ENCODE measurements at places on chromosomes 3 and 15.
A peak's percentile ranks its signal among the peaks of the same experiment; 100 is the strongest.

DNA sequence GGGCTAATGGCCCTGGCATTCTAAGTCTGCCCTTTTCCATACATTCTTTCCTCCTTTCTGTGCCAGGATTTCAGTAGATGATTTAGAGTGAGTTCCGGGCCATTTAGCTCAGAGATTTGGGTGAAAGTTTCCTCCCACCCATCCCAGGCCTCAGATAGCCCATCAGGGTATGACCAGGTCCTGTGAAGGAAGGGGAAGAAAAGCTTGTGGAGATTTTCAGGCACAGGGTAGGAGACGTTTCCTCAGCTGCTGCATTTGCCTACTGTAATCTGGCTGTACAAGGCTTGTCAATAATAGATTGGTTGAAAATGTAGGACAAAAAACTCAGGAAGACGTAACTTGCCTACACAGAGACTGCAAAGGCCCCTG lies 63.2 kb upstream of the BCL6 start:
- no peak for DNase-seq

DNA sequence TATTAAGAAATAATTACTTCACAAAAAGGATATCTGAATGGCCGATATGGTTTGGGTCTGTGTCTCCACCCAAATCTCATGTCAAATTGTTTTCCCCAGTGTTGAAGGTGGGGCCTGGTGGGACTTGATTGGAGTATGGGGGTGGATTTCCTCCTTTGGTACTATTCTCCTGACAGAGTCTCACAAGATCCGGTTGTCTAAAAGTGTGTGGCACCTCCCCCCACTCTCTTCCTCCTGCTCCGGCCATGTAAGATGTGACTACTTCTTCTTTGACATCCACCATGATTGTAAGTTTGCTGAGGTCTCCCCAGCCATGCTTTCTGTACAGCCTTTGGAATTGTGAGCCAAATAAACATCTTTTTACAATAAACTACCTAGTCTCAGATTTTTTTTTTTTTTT lies 34.5 kb downstream of the ZBTB11 start:
- no peak for DNase-seq

GRCh38 chr15:85005746-85006145 lies 24.1 kb downstream of the PDE8A start:
- DNase-seq = no peak

- no peak for DNase-seq
Observed at GRCh38 chr3:139307072-139307491, 36.7 kb upstream of the MRPS22 start.

- no peak for DNase-seq
Observed at GRCh38 chr3:53167418-53168174, 6.6 kb downstream of the PRKCD start.

- DNase-seq = no peak
Observed at GRCh38 chr3:45062697-45063070, 36.6 kb downstream of the CLEC3B start.

GRCh38 chr3:191283400-191283799 lies 45.8 kb upstream of the CCDC50 start:
- DNase-seq = no peak

DNA sequence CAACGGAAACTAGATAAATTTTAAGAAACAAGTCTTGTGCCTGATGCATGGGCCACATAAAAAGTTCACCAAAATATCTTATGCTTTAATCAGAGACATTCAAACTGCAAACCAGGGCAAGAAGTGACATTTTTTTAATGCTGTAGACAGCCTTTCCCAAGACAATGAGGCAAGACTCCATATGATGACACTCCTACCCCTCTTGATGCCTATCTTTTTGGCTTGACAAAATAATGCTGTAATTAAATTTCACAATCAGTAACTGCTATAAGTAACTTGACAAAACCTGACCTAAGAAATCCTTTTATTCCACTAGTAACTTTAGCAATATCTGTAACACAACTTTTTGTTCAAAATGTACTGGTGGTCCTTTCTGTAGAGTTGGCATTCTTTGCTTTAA lies 48.7 kb downstream of the ECT2 start:
- DNase-seq = no peak

DNA sequence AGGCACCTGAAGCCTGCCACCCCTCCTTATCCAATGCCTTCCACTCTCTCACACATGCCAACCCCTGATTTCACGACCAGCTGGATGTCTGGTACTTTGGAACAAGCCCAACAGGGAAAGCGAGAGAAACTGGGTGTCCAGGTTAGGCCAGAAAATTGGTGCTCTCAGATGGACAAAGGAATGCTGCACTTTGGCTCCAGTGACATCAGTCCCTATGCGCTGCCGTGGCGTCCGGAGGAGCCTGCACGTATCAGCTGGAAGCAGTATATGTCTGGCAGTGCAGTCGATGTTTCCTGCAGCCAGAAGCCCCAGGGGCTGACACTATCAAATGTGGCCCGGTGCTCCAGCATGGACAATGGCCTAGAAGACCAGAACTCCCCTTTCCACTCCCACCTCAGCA lies 45.2 kb downstream of the CDAN1 start:
- DNase-seq = no peak

GRCh38 chr3:137330246-137330645 lies 372.5 kb downstream of the IL20RB start:
- no peak for DNase-seq

DNA sequence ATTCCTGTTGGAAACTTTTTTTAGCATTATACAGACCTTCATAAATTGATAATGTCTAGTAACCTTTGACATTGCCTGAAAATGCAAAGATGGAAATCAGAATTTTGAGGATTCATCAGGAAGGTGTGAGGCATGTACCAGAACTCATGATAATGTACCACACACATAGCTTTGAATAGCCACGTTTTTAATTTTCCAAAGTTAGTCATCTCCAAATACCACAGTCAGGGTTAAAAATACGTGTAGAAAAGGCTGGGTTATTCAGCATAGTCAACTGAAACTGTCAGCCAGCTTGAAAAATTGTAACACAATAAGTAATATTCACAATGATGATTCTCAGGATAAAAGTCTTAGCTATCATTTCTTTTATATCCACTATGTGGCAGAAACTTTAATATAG lies 102.0 kb upstream of the THRB start:
- no peak for DNase-seq

DNA sequence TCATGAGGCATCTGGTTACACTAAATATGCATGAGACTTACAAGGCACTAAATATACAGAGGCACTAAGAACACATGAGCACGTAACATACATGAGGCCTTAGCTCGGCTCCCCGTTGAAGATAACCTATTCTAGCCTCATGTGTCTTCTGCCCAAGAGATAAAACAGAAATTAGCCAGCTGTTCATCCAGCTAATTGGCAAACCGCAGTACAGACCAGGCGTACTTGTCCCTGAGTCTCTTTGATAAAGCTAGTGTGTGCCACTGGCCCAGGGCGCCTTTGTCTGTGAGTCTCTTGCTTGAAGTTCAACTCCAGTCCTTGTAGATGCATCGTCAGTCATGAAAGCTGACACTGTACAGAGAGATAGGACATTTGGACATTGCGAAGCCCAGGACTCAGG lies 121.9 kb upstream of the SPATA12 start:
- no peak for DNase-seq

- DNase-seq = no peak
Observed at GRCh38 chr3:120299403-120299802, 14.4 kb upstream of the GPR156 start.

DNA sequence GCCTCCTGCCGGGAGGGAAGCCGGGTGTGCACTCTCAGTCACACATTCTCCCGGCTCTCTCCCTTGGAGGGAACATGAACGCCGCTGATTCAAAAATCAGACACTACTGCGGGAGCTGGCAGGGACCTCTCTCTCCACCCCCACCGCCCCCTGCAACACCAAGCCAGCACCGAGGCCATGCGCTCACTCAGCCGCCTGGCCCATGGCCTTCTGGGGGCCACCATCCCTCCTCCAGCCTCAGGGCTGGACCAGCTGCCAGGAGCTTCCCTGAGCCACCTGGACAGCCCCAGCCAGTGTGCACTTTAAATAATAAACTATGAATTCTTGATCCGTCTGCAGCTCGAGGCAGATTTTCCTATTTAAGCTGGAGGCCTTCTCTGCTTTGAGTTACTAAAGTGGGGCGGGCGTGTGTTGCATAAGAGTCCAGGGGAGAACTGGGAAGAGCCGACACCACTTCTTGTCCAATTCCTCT lies 30.6 kb downstream of the ADAMTS17 start:
- no peak for DNase-seq

DNA sequence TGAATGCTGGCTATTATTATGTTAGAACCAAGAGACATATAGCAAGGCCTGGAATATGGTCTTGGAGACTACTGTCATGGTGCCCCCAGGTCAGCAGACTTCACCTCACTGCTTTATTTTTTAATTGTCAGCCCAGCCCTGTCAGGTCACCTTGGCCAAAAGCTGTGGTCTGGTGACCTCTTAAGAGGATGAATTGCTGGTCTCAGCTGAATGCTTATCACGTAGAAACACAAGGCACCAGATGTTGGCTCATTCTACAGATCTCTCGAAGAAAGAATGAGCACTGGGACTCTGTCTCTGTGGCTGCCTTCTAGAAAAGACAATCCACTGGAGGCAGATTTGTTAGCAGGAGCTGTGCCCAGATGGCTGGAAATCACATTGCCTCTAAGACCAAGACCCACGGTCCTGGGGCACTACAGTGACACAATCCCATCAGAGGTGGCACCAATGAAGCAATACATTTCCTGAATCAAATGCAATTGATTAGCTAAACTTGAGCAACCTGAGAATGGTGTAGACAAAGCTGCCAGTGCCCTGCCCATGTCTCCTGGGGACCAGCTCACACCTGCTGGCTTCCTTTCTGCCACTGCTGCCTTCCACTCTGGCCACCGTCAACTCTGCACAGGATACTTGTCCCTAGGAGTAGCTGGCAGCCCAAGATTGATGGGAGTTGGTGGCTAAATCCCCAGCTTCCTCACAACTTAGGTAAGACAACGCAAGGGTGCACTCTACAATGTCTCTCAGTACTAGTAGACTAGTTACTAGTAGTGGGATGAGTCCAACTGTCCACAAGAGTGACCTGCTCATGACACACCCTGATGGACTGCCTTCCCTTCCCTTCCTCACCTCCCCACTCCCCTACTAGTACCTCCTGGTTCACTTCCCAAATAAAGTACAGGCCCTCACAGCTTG lies 384.9 kb upstream of the PROK2 start:
- DNase-seq = no peak

DNA sequence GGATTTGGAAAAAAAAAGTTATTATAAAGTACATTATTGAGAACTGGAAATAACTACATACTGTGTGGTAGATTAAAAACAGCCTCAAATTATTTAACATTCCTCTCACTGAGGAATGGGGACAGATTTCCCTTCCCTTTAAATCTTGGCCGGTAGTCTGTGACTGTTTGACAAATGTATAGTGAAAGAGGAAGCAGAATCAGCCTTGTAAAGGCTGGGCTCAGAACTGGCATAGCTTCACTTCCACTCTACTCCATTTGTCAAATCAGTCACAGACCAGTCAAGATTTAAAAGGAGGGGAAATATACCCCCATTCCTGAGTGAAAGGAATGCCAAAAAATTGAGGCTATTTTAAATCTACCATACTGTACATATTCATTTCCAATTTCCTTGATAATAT lies 18.2 kb upstream of the B4GALT4 start:
- DNase-seq = no peak

- no peak for DNase-seq
Observed at GRCh38 chr3:171809611-171809860, 747 bp downstream of the PLD1 start.

- no peak for DNase-seq
Observed at GRCh38 chr15:52733088-52733487, 53.9 kb upstream of the ATOSA start.

- DNase-seq = no peak
Observed at GRCh38 chr15:31344266-31344665, 17.6 kb downstream of the KLF13 start.

DNA sequence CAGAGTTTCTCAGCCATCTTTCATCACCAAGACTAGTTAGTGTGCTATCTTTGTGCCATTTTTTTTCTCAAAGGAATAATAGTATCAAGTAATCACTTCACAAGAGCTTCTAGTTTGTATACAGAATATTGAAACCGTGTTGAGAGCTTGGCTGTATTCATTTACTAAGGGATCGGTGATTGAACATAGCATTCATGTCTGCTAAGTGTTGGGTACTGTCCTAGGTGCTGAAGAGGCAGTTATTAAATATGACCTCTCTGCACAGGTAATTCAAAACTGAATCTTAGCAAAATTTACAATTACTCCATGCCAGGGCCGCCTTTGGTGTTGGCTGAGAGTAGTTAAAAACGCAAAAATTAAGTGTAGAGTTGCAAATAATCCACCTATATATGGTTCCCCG lies 355.3 kb upstream of the RORA start:
- DNase-seq = no peak

GRCh38 chr3:9043063-9043462 lies 79.8 kb upstream of the RAD18 start:
- DNase-seq = no peak

- no peak for DNase-seq
Observed at GRCh38 chr3:17213102-17213501, 328.3 kb downstream of the PLCL2 start.

DNA sequence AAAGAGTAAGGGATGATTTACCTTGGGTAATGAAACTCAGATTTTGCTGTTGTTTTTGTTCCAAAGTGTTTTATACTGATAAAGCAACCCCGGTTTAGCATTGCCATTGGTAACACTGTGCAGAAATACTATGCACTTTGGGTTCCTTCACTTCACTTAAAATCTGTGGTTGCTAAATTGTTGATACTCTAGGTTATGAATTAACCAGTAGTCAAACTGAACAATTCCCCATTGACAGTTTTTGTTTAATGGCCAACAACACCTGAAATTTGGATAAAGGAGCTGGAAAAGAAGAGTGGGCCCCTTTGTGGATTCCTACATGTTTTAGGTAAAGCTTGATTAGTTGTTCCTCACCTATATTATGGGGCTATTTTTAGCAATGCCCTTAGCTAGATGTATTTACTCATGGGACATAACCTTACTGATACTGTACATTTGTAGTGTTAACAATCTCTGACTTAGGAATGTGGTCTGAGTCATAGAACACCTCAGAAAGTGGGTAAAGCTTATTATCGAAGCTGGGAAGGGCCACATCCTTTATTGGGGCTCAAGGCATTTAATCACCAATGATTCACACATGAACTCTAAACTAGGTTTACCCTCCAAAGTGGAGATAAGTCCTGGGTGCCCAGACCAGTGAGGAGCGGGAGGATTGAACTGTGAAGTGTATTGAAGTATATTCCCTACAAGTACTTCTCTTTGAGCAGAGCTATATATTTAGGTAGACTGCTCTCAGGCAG lies 29.5 kb upstream of the THRB start:
- DNase-seq = no peak

- DNase-seq = no peak
Observed at GRCh38 chr3:193772422-193772763, 179.4 kb downstream of the OPA1 start.

- peak; percentile 0 for DNase-seq
Observed at GRCh38 chr3:75192146-75192616, 471.9 kb upstream of the FRG2C start.

GRCh38 chr15:95653361-95653805 lies 677.1 kb upstream of the NR2F2 start:
- DNase-seq = no peak

- no peak for DNase-seq
Observed at GRCh38 chr3:169310184-169310939, 353.1 kb downstream of the MECOM start.
